NCI-H1092 treated with DMSO at 0.1 percent for 48 hours (cell line): ENCODE measurements at places on chromosomes 6 and 20.

DNA sequence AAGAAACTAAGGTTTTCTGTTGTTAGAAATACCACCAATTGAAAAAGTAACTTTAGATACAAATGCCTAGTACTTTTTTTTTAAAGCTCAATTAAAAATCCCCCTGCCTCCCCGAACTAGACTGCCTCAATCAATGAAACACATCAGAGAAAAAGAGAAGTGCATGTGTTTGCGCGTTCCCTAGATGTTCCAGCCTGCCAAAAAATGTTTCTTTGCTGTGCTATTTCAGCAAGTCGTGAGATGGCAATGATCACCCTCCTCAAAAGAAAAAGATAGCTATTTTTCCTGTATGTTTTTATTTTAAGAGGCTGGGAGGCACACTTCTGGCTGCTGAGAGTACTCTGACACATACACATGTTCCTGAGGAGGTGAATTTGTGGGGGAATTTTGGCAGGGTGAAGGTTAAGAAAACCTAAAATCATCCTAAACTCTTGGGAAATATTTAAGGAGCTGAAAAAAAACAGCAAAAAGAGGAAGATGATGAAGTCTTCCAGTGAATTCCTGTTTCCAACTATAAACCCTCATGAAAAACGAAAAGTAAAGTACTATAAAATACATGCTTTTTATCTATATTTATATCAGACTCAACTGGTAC lies 114.8 kb downstream of the HIVEP2 start:
- no peak for DNase-seq

- no peak for DNase-seq
These were observed 5.7 kb downstream of the MAPK13 start for GRCh38 chr6:36136034-36136433.

- DNase-seq = no peak
These were observed 733.8 kb upstream of the FLRT3 start for GRCh38 chr20:15071085-15071808.

- DNase-seq = no peak
These were observed 3.8 kb downstream of the IGF2R start for GRCh38 chr6:159972506-159973268.

DNA sequence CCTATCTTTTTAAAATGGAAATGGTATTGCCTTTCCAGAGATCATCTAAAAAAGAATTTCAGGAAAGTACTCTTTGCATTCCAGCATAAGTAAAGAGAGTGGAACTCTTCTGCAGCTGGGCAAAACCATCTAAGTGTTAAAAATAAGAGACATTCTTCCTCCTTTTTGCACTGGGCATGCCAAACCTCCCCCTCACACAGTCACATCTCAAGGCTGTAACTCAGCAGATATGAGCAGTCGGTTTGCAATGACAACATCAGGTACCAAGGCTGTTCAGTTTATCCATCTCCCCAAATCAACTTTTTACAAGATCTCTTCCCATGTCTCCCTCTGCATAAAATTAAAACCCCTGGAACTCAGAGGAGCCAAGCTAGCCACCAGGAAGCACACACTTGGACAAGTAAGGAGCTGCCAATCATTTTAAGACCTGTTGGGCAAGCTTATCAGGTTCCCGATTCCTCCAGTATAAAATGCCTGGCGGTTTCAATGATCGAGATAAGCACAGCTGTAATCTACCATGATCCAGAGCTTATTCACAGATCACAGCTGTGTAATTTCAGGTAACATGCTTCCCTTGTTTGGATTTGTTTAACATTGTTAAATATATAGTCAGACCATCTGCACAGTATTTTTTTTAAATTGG lies 23.2 kb downstream of the ID4 start:
- peak; percentile 39 for DNase-seq

GRCh38 chr20:20856956-20857355 lies 144.5 kb upstream of the RALGAPA2 start:
- DNase-seq = no peak

DNA sequence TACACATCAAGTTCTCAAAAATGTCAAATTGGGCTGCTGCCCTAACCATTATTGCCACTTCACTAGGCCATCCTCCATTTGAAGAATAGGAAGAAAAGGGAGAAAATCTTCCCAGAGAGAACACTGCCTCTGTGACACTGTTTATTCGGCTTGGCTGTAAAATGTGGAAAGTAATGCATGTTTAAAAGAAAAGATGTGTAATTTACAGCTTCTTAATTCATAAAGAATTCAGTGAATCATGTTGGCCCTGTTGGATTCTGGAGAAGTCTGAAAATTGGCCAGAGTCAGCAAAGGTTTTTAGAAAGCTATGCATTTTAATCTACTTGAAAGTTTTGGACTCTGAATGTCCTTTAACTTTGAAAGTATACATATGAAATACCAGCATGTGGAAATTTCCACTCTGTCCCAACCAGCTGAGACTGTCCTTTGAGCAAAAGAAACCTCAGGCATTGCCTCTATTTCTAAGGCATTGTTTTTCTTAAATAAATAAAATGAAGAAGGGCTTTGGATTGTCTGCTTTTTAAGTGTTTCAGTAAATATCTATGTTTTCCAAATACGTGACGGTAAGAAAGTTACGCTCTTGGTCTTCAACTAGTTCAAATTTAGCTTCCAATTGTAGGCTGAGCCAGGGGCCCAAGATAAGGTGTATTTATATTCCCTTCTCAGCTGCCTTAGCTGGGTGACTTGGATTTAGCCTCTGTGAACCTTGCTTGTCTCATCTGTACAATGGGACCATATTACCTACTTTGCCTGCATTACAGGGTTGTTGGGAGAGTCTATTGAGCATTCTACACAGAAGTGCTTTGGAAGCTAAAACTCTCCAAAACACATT lies 222.2 kb downstream of the UST start:
- no peak for DNase-seq

DNA sequence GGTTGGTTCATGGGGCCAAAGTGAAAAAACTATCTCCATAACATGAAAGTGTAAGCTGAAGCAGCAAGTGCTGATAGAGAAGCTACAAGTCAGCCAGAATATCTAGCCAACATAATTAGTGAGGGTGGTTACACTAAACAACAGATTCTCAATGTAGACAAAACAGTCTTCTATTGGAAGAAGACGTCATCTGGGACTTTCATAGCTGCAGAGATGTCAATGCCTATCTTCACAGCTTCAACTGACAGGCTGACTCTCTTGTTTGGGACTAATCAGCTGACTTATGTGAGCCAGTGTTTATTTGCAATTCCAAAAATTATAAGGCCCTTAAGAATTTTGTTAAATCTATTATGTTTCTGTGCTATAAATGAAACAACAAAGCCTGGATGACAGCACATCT lies 63.2 kb downstream of the GMDS start:
- no peak for DNase-seq

GRCh38 chr6:130150906-130151305 lies 71.8 kb downstream of the SAMD3 start:
- no peak for DNase-seq

DNA sequence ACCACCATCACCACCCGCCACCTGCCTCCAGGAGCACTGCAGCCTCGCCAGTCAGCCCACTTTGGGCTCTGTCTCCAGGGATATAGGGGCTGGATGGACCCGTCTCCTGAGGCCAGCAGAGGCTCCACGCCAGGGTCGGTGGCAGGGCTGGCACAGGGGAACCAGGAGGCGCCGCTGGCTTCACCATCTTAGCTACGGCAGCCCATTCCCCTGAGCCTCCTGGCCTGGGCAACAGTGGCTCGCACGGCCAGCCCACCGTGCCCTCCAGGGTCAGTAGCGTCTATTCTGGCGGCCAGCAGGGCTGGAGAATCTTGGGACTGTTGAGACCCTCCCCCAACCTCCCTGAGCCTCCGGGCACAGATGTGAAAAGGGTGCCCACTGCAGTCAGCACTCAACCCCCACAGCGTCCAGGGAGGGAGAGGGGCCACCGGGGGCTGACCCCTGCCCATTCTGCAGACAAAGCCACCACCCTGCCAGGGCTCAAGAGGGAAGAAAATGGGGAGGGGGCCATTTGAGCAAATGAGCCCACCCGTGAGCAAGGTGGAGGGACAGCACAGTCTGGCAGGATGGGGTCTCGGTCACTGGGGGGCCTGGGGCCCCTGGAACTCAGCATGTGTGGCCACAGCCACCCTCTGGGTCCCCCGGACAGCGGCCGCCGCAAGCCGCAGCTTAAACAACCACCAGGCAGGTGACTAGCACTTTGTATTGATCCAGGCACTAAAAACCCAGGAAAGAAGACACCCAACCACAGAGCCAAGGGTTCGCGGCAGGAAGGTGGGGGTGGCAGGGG lies 28.7 kb downstream of the KCNQ2 start:
- no peak for DNase-seq

DNA sequence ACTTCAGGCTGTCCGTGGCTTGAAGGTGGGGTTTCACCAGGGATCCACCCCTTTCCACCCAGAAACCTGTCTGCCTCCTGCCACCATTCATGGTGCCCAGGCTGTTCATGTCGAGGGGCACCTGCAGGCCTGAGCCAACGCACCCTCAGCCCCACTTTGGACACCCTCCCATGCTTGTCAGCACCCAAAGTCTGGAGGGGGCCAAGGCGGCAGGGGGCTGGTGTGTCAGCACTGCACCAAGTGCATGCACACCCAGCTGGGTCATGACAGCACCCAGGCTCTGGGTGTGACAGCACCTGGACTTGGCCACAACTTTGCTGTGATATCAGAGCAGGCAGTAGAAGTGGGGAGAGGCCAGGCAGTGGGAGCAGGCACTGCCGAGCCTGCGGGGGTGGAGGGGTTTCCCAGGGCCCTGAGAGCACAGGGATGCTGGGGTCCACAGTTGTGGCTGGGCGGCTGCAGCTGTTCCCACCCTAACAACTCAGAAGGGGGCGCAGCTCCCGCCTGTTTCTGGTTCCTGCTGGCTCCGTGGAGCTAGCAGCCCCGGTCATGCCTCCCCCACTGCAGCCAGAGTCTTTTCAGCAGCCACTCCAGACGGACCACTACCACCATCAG lies 33.3 kb upstream of the GRM4 start:
- no peak for DNase-seq

GRCh38 chr6:56370561-56371211 lies 123.3 kb upstream of the COL21A1 start:
- peak; percentile 50 for DNase-seq

DNA sequence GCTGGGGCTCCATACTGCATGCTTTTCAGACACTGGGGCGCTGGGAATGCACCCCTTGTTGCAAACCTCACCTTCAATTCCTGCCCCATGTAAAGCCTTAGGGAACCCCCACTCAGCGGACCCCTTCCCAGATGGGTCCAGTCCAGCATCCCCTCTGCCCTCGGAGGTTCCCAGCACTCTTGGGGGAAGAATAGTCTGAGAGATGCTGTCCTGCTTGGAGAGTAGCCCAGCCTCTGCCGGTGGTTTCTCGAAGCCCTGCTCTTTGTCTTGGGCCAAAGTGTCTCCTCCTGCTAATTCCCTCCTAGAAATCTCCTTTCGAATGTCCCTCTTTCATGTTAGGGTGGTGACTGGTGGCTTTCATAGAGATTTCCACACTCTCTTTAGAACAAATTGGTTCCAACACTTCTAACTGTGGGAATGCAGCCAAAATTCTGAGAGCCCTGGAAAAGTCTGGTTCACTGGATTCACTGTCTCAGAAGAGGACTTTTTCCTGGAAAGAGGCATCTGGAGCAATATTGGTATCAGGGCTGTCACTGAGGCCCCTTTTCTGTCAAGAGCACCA lies 24.9 kb upstream of the SULF2 start:
- no peak for DNase-seq

DNA sequence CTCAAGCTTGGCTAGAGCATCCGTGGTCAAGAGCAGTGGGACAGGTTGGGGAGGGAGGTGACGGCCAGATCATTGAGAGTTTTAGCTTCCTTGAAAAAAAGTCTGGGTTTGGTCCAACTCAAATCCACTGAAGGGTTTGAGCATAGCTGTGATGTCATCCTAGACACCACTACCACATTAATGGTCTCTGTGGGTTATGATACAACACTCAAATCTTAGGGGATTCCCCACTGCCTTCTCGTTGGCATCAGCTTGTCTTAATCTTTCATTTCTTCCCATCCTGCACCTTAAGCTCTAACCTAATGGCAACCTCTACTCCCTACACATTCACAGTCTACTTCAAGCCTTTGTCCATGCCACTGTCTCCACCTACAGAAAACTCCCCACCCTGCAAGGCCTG lies 77.3 kb downstream of the BMP6 start:
- DNase-seq = no peak

GRCh38 chr20:17967521-17968365 lies 851 bp downstream of the SNX5 start:
- no peak for DNase-seq

- no peak for DNase-seq
These were observed 89.9 kb downstream of the UST start for GRCh38 chr6:148836751-148837150.

DNA sequence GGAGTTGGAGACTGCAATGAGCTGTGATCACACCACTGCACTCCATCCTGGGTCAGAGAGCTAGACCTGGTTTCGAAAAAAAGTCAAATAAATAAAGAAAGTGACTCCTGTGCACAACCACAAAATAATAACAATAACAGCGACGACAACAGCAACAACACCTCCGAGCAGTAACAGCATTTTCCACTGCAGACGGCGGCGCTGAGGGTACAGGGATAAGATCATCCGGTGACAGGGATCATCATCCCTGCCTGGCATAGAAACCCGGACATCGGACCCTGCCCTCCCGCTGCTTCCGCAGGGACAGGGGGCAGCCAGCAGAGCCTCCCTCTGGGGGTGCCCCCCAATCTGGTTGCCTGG lies 11.5 kb downstream of the SRXN1 start:
- no peak for DNase-seq

DNA sequence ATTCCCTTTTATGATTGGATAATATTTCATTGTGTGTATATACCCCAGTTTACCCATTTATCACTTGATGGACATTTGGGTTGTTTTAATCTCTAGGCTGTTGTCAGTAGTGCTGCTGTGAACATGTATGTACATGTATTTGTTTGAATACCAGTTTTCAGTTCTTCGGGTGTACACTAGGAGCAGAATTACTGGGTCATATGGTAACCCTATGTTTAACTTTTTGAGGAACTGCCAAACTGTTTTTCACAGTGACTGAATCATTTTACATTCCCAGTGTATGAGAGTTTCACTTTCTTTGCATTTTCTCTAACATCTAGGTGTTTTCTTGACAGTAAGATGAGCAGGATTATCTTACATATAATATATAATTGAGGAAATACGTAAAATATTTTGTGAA lies 44.7 kb upstream of the ADIG start:
- no peak for DNase-seq

DNA sequence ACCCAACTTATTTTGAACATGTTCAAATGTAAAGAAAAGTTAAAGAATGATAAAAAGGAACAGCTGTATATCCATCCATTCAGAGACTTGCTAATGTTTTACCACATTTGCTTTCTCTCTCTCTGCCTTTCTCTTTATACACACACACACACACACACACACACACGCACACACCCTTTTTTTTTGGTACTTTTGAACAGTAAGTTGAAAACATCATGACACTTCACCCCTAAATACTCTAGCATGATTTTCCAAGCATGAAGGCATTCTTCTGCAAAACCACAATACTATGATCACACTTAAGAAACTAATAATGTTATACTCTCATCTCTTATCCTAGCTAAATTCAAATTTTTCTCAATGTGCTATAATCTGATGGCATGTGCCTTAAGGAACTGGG lies 192.3 kb downstream of the UTRN start:
- DNase-seq = no peak
